ENCODE measurements at places on chromosomes 7 and 10.
A peak's percentile ranks its signal among the peaks of the same experiment; 100 is the strongest.

DNA sequence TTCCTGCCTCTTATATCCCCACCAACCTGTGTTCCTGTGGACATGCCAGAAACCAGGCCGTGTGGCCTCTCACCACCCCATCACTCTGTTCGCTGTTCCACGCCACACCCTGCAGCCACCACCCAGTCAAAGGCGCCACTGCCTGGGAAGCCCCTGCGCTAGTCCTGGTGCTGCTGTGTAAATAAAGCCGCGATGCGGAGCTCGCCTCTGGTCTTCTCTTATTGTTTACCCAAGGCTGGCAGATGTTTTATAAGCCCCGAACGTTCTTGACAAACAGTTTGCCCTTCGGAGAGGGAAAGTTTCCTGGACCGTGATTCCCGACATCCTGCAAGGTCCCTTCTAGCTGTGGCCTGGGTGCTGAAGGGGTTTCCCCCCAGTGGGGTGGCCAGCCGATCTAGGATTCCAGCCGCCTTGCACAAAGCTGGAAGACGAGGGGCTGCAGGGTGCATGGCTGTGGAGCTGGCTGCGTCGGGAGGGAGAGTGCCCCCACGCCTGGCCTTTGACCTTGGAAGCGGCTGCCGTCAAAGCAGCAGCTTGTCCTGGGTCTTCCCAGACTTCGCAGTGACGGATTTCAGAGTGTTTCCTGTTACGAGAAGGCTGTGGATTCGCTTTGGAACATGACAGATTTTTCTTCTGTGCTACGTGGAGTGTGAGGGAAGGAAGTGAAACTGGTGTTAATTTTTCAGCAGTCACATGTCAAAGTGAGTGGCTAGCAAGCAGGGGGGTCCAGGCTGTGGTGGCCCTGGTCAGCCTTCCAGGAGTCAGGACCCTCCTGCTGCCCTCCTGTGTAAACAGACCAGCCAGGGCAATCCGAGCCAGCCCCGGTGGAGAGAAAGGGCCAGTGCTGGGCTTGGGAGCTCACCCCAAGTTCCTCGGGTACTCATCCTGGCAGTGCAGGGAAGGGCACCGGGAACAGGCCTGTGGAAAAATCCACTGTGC lies 61.6 kb downstream of the LHPP start:
- no peak for DNase-seq

GRCh38 chr10:116796910-116797513 lies 52.3 kb upstream of the ENO4 start:
- DNase-seq: peak; percentile 35

GRCh38 chr10:13658264-13658663 lies 71.5 kb downstream of the PRPF18 start:
- no peak for DNase-seq

- no peak for DNase-seq
These were observed 36.8 kb downstream of the SLC18A2 start for GRCh38 chr10:117277675-117278074.

DNA sequence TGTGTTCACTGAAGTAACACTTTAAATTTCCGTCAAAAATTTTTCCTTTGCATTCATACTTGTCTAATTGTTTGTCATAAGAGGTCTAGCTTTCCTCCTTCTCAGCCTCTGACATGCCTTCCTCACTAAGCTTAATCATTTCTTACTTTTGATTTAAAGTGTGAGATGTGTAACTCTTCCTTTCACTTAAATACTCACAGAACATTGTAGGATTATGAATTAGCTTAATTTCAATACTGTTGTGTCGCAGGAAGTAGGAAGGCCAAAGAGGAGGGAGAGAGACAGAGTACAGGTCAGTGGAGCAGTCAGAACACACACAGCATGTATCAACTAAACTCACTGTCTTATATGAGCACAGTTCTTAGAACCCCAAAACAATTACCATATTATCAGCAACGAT lies 99.0 kb downstream of the SRPK2 start:
- no peak for DNase-seq

GRCh38 chr7:29255199-29255878 lies 60.8 kb downstream of the CHN2 start:
- DNase-seq: no peak

DNA sequence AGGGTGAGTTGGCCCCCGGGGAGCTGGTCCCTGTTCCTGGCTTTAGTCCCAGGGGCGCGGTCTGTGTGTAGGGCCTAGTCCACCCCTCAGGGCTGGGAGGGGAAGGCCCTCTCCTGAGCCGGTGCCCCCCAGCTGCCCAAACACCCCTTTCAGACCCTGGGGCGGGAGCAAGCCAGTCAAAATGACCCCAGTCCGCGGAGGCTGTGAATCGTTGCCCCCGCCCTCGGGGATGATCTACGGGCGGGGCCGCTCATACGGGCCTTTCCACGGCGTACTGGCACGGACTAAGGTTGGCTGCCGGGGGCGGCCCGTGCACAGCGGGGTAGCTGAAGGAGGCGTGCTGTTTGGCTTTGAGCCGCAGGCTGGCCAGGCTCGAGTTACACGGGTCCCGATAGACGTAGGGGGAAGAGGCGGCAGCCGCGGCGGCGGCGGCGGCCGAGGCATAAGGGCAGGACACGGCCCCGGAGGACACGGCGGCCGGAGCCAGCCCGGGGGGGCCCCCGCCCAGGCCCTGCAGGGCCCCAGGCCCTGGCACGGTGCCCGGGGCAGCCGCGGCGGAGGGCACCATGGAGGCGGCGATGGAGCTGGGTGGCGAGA lies 4.3 kb downstream of the ELOVL3 start:
- DNase-seq: no peak

DNA sequence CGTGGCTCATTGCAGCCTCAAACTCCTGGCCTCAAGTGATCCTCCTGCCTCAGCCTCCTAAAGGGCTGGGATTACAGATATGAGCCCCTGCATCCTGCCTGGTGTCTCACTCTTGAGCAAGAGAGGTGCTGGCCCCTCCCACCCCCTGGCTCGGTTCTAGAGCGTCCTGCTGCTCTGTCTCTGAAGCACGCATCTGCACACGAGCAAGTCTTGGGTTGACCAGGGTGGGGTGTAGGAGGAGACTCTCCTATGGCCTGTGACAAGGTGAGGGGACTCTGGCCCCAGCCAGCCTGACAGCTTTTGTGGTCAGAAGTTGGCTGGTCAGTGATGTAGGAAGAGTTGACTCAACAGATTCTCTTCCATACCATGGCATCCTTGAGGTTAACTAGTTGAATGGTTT lies 110.7 kb upstream of the CARD11 start:
- DNase-seq: no peak

DNA sequence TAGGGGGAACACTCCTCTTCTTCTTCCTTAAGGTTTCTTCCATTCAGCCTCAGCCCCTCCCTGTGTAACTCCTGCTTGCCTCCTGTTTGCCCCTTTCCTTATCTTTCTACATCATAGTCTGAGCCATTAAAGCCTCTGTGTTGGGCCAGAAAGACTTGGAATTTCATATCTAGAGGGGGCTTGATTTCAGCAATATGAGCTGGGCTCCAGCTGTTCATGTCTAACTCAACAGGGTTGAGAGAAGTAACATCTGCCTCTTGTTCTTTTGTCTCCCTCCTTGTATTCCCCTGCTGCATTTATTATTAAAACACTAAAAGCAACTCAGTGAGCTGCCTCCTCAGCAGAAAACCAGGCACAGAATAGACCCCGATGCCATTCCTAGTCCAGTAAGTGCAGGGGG lies 17.6 kb downstream of the SEC24C start:
- no peak for DNase-seq

GRCh38 chr7:90312745-90313144 lies 8.4 kb downstream of the FAM237B start:
- DNase-seq: no peak

DNA sequence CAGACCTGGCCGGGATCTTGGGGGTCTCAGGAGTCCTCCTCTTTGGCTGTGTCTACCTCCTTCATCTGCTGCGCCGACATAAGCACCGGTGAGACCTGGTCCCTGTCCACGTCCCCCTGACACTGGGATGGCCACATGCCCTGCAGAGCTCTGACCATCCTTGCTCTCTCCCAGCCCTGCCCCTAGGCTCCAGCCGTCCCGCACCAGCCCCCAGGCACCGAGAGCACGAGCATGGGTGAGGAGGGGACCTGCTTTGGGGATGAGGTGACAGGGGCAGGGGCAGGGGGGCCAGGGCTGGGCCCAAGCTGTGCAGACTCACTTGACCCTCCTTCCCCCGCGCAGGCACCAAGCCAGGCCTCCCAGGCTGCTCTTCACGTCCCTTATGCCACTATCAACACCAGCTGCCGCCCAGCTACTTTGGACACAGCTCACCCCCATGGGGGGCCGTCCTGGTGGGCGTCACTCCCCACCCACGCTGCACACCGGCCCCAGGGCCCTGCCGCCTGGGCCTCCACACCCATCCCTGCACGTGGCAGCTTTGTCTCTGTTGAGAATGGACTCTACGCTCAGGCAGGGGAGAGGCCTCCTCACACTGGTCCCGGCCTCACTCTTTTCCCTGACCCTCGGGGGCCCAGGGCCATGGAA lies 959 bp downstream of the PVRIG start:
- DNase-seq: no peak

DNA sequence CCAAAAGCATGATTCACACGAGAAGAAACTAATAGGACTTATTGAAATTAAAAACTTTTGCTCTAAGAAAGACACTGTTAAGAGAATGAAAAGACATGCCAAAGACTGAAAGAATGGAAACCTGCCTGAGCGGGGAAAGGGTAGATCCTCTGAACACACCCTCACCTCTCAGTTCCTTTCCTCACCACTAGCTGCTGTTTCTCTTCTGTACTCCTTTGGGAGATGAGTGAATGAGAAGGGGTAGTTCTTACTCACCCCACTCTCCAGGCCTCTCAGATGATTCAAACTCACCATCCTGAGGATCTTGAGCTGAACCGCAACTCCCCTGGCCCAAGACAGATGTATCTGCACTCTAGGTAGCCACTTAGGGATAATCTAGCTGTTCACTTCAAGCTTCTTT lies 41.9 kb downstream of the IQUB start:
- DNase-seq: no peak

DNA sequence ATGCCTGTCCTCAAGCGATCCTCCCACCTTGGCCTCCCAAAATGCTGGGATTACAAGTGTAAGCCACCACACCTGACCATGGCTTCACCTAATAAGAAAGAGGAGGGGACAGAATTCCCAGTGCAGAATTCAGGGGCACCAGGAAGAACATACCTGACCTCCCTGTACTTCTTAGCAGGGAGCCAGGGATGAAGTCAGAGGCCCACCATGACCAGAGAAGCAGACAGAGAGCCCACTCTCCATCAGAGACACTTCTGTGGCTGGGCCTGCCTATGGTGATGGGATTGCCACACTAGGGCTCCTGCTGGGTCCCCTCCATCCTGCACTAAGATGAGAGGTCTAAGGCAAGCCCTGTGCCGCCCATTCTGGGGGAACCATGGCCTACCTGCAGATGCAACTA lies 157.4 kb upstream of the LYZL2 start:
- no peak for DNase-seq

DNA sequence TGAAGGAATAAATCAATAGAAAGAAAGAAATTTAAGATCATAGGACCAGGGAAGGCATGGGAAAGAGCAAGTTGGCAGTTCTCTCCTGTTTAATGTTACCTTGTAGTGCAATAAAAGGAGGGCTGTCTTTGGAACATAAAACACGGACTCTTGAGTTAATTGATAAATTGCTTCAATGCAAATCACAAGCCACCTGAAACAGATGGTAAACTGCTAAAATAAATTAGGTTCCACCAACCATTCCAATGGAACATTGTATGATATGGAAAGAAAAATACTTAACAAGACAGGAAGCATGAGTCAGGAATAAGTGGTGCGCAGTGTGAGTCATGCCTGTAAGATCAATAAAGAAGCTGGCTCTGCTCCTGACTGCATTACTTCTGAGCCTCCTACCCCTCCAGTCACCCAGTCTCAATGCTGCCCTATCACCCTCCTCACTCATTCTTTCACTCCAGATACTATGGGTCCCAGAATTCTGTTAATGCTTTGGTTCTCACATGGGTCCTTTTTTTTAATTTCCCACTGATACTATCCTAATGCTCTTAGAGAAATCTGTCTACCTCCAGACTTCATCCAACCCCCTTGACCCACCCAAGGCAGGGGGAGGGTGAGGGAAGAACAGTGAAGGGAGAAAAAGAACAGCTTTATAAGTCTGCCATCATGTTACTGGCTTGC lies 78.9 kb downstream of the LRRC17 start:
- peak; percentile 63 for DNase-seq

DNA sequence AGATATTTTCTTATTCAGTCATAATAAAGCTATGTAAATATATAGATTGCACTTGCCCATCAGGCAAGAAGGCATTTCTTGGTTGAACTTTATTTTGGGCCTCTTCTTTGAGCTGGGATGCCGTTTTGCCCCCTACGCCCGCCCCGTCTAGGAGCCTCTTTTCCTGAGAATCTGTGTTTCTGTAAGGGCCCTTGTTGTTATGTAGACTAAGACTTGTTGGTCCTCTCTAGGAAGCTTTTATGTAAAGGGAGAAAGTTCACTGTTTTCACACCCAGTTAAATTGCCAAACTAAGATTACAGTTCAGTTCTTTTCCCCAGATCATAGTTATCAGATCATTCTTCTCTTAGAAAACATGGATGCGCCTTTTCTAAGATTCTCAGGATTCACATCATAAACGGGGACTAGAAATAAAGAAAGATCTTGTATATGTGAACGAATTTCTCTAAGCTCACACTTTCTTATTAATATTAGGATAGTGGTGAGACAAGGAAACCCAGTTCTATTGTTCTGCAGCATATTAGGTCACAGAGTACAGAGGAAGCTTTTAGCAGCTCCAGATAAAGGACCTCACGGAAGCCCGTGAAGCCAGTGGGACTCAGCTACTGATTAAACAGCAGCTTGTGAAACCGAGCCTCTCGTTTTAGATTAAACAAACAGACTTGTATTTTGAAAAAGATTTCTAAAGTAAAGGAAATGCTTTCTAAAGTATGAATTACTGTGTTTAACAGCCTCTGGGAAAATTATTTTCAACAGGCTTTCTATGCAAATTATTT lies 3.8 kb downstream of the LMTK2 start:
- no peak for DNase-seq

- DNase-seq: no peak
These were observed 138.1 kb downstream of the KIAA1217 start for GRCh38 chr10:24346877-24347519.

DNA sequence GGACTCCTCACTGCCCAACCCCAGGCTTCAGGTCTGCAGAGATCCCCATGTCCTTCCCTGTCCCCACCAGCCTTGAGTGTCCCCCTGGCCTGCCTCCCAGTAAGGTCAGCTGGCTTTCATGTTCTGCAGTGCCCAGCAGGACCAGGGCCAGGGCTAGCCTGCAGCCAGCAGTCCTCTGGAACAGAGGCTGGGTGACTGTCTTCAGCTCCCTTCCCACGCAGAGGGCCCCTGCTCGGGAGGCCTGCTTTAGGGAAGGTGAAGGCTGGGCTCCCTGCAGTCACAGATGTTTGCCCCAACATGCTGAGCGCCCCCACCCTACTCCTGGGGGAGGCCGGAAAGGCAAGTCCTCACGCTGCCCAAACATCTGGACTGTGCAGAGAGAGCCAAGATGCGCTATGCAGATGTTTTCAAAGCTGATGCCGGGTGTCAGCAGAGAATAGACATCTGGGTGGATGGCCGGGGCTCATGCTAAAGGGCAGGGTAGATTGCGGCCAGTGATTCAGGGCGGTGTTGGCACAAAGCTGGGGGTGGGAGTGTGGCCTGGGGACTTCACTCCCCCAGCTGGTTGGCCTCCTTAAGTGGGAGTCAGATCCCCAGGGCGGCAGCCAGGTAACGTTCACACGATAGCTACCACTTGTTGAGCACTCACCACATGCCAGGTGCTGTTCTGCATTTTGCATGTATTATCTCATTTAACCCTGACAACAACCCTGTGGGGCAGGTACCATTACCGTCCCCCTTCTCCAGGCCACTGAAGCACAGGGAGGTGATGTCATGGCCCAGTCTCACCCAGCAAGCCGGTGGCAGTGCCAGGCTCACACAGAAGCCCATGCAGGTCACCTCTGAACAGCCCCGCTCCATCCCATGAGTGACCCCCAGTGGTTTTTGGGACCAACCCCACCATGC lies 71.2 kb upstream of the COL13A1 start:
- DNase-seq: no peak

- no peak for DNase-seq
These were observed 586.6 kb downstream of the SUGCT start for GRCh38 chr7:40721342-40721949.
